ENCODE measurements at places on chromosomes 4 and X. TPM values are rescaled to one million over a fixed set of nuclear protein-coding genes. Genes with fewer than 3 reads are reported as not detected.
A peak's percentile ranks its signal among the peaks of the same experiment; 100 is the strongest.

GRCh38 chr4:40490481-40490880 lies 139.2 kb downstream of the RBM47 start:
- no peak for DNase-seq

GRCh38 chrX:97389761-97390192 lies 506.1 kb downstream of the RPA4 start:
- peak; percentile 81 for DNase-seq

DNA sequence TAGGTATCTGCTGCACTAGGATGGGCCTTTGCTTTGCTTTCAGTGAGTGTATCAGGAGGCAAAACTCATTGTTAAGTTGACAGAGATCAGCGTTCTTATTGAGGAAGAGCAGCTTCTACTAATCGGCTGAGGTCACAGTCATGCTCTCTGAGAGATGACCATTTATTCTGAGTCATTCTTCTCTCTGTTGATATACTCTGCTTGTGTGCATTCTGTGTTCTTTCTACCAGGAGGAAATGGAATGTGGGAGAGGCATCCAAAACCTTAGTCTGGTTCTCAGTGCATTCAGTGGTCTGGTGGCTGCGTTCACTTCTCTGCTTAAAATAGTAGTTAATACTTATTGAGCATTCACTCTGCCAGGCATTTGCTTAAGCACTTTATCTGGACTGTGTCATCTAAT lies 66.2 kb downstream of the RRAGB start:
- DNase-seq: no peak

GRCh38 chr4:137203601-137204000 lies 328.7 kb downstream of the PCDH18 start:
- DNase-seq: no peak

DNA sequence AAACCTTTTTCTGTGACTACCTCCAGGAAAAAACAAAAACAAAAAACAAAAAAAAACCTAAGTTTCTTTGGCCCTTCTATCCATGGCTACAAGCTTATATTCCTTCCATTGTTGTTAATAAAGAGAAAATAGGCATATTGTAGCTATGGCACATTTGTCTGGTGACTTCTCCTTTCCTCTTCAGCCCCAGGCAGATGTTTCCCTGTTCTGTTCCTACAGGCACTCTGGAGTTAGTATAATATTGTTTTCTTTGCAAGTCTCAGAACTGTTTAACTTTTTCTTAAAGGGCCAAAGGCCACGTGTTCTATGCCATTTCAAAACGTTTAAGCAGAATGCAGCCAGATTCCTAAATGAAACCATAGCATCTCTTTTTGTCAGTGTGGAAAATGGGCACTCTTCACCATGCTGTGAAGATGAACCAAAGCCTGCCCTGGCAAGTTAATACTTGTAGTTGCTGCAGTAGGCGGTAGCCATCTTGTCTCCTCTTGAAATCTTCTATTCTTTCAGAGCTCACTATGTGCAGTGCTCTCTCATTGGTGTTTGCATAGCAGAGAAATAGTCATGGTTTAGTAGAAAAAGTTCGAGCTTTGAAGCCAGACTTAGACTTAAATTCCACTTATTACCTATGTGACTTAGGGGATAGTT lies 44.8 kb upstream of the MTMR1 start:
- DNase-seq: no peak

Gene FOXO4
- 4.7 TPM for total RNA-seq

- DNase-seq: no peak
These were observed 75.1 kb upstream of the SLC7A11 start for GRCh38 chr4:138317175-138317748.

- no peak for DNase-seq
These were observed 37.2 kb downstream of the CNGA2 start for GRCh38 chrX:151771726-151772125.
